ENCODE measurements at places on chromosomes 3 and 15.

DNA sequence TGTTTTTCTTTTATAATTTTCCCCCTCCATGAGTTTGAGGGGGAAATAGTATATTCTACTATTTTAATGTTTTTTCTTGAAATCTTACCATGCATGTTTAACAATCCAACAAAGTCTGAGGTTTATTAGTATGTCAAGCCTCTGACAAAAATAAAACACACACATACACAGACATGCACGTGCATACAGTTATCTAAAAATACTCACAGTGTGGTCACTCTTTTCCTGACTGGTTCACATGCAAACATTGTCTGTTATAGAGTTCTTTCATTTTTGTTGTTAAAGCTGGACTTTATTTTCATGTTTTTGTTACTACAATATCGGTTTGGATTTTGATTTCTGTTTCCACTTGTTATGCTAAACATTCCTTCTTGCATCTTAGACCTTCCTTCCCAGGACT lies 236.6 kb downstream of the MFSD1 start:
- DNase-seq, result no peak

DNA sequence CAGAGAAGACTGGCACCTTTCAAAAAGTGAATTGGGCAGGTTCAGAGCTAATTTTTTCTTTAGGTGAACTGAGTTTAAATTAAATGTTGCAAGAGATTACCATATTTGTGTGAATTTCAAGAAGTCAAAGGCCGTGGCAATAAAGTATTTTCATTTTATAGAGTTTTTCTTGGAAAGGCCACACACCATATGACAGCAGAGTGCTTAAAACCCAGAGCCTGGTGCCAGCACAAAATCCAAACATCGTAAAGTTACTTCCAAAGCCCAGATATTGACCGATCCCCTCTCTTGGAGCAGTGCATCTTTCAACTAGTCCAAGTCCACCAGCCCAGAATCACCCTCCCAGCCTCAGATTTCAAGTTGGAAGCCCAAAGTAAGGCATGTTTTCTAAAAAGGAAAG lies 164.5 kb downstream of the VGLL4 start:
- DNase-seq, result no peak

DNA sequence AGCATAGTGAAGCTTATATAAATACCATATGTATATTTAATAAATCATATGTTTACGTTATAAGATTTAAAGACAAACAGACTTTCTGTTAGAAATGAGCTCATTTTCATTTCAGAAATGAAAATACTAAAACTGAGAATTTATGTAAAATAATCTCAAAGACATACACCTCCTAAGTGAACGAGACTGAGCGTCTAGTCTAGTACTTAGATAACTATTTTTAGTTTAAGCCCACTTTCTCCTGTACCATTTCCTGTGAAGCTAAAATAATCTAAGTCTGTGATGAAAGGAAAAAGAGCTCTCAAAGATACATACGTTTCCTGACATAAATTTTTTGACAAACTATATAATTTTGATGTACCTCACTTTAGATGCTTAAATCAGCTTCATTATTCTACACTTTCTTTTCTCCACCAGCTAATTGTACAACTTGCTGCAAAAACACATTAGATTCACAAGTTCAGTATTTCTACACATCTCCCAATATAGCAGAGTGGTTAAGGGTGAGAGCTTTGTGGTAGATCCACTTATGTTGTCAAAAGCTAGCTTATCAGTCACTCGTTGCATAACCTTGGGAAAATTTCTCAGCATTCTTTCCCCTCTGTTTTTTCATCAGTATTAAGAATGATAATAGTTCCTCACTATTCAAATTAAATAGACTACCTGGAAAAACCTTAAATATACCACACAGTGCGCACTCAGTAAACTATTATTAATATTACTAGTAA lies 703.0 kb downstream of the PLOD2 start:
- no peak for DNase-seq

DNA sequence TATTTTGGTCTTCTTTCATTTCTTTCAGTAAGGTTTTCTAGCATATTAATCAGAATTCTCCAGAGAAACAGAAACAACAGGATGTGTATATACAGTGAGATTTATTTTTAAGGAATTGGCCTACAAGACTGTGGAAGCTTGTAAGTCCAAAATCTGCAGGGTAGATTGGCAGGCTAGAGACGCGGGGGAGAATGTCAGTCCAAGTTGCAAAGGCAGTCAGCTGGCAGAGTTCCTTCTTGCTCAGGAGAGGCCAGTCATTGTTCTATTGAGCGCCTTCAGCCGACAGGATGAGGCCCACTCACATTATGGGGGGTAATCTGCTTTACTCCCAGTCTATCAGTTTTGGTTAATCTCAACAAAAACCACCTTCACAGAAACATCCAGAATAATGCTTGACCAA lies 133.4 kb upstream of the UBE3A start:
- DNase-seq, result no peak

GRCh38 chr3:129947538-129948240 lies 26.8 kb upstream of the TRH start:
- no peak for DNase-seq

- no peak for DNase-seq
Observed at GRCh38 chr15:50124631-50125030, 5.6 kb upstream of the ATP8B4 start.

DNA sequence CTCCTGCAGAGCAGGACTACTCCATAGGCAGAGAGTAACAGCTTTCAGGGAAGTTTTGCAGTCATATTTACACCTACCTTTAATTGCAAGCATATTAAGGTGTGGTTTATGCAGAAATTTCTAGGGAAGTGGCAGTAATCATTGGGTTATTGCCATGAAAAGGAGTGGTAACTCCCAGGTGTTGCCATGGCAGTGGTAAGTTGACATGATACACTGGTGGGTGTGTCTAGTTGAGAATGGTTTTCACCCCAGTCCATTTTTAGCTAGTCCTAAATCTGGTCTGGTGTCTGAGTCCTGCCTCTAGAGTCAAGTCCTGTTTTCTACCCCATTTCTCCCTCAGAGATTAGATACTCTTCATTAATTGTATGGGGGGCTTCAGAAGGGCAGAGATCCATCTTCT lies 128.4 kb upstream of the GMNC start:
- no peak for DNase-seq

DNA sequence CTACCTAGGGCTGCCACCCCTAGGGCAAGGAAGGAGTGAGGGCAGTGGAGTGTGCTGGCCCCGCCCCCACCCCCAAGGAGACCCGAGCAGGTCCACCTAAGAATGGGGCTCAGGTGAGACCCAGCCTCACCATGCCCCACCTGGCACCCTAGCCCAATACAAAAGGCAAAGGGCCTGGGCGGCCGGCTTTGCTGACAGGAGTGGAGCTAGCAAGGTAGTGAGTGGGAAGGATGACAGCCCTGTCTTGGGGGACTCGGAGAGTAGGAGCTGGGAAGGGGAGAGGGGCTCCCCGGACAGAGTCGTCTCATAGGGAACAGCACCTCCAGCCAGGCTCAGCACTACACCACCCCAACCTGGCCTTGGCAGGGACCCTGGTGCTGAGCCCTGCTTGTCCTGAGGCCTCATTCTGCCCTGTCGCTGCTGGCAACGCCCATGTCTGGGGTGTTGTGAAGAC lies 12.1 kb downstream of the C15orf39 start:
- no peak for DNase-seq

GRCh38 chr3:50316657-50317242 lies 5.8 kb downstream of the HYAL2 start:
- peak; percentile 41 for DNase-seq

- DNase-seq, result no peak
Observed at GRCh38 chr3:38969317-38970235, 82.2 kb downstream of the SCN11A start.

- no peak for DNase-seq
Observed at GRCh38 chr3:13886593-13887129, 6.8 kb upstream of the WNT7A start.

DNA sequence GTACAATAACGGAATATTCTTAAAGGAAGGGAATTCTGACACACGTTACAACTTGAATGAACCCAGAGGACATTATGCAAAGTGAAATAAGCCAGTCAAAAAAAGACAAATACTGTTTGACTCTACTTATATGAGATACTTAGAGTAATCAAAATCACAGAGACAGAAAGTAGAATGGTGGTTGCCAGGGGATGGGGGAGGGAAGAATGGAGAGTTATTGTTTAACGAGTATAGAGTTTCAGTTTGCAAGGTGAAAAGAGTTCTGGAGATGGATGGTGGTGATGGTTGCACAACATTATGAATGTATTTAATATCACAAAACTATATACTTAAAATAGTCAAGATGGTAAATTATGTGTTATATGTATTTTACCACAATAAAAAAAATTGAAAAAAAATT lies 112.9 kb upstream of the ARHGEF3 start:
- DNase-seq, result no peak

GRCh38 chr3:188539631-188540194 lies 385.8 kb downstream of the LPP start:
- DNase-seq, result no peak

DNA sequence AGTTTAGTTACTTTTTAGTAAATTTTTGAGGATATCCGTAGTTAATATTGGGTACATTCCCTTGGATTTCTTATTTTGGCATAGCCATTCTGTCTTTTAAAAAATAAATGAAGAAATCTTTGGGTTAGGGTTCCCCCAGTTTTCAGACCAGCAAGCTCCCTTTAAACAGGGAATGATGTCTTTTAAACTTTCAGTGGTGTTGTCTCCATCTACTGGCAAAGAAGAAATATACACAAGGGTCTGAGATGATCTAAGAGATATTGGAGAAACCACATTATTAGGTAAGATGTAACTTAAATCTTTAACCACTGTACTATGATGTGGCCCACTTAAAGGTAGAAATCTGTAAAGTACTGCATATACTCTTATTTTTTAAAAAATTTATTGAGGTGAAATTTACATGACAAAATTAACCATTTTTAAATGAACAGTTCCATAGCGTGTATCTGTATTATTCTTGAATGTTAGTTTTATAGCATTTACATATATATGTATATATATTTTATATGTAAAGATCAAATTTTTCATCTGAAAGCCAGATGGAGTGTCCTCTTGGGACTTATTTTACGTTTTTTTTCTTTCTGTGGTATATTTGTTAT lies 35.1 kb upstream of the EIF3J start:
- DNase-seq, result peak; percentile 50

- DNase-seq, result no peak
Observed at GRCh38 chr15:22831473-22831872, 7.0 kb upstream of the NIPA2 start.

DNA sequence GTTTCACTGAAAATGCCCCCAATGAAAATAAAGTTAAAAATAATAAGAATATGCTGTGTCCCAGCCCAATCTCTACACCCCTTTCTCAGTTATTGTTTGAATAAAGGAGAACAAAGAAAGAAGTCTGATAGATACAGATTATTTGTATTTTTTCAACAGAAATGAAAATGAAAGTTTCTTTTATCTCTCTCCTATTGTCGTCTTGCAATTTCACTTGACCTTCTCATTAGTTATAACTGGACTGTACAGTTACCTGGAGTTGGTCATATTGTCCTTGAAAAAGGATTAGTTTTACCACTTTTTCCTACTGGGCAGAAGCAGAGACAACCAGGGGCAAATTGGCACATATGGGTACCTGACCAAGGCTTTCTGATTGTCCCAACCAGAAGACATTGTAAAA lies 440.0 kb downstream of the PDCD6IP start:
- no peak for DNase-seq

DNA sequence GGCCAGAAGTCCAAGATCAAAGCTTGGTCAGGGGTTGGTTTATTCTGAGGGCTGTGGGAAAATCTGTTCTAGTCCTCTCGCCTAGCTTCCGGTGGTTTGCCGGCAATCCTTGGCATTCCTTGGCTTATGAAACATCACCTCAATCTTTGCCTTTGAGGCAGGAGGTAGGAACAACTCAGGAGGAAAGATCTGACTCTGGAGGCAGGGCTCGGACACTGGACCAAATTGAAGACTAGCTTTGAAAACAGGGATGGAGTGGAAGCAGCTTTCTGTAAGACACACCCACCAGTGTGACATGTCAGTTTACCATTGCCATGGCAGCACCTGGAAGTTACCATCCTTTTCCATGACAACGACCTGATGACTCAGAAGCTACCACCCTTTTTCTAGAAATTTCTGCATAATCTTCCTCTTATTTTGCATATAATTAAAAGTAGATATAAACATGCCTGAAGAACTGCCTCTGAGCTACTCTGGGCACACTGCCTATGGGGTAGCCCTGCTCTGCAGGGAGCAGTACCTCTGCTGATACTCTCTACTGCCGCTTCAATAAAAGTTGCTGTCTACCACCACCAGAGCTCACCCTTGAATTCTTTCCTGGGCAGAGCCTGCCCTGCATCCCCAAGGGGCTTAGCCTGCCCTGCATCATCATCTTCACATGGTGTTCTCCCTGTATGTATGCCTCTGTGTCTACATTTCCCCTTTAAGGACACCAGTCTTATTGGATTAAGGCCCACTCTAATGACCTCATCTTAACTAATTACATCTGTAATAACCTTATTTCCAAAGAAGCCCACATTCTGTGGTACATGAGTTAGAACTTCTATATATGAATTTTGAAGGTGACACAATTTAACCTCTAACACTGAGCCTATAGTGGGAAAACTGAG lies 38.3 kb upstream of the TM4SF4 start:
- no peak for DNase-seq

- no peak for DNase-seq
Observed at GRCh38 chr3:68458581-68458980, 473.8 kb downstream of the TAFA4 start.

DNA sequence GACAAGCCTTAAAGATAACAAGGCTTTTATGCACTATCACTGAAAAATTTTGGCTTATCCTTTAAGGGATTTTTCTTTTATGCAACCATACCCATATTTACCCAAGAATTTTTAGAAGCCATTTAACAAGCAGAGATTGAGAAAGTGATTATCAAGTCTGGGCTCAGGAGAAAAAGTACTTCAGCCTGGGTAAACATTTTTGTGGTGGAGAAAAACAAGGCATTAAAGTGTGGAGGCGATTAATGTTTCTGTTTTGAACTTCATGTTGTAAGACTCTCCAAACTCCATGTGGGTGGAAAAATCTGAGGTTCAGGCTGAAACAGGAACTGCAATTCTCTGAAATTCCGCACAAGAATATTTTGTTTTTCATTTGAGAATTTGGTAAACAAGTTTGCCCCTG lies 260.4 kb upstream of the KCNMB2 start:
- no peak for DNase-seq

DNA sequence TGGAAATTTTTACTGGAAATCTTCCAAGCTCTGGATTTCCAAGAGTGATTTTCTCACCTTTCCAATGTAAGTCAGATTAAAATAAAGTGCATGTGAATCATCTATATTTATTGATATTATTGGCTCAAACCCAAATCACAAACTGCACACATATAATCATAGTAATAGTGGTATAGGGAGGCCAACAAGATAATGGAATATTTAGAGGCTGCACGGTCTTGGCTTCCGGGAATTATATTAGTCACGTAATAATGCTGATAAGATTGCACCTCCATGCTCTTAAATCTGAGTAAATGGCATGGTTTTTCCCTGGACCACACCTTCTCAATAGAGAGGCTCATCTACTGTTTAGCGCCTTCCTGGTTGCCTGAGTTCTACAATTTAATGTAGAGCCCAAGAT lies 567.1 kb upstream of the NR2F2 start:
- peak; percentile 86 for DNase-seq
